Effector memory CD4-positive, alpha-beta T cell (primary cell): ENCODE measurements at places on chromosomes 1 and 21.

GRCh38 chr1:72915581-72915980, 633.2 kb upstream of the NEGR1 start:
- DNase-seq: no peak

DNA sequence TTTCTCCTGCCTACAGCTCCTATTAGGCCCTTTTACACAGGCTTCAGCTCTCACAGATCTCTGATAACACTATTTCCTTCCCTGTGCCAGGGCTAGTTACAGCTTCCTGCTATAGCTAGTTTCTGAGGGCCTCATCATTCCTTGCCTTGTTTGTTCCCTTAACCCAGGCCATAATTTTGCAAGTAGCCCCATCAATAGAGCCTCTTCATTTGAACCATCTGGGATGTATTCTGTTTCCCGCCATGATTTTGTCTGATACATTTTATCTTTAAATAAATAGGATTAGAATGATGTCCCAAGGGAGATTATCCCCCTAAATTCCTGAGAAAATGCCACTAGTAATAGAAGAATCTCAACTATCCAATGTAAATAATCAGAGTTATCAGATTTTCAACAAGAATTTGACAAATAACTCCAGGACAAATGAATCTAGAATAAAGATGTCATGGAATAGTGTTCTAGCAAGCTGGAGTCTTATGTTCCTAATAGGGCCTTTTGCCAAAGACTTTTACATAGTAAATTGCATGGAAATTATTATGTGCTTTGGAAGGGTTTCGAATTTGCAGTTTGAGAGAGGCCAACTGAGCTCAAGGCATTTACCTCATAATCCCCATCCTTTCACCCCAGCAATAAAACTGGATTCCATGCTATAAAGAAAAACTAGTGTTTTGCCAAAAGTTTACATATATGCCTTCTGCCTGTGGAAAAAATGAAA, 16.1 kb downstream of the IFT25 start:
- no peak for DNase-seq

GRCh38 chr1:41698916-41699860, 214.7 kb upstream of the EDN2 start:
- DNase-seq: no peak

DNA sequence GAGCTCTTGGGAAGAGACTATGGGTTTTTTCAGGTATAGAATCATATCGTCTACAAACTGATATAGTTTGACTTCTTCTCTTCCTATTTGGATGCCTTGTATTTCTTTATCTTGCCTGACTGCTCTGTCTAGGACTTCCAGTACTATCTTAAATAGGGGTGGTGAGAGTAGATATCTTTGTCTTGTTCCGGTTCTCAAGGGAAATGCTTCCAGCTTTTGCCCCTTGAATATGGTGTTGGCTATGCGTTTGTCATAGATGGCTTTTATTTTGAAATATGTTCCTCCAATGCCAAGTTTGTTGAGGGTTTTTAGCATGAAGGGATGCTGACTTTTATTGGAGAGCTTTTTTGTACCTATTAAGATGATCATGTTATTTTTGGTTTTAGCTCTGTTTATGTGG, 170.3 kb downstream of the PTGER3 start:
- no peak for DNase-seq

- no peak for DNase-seq
Measured at GRCh38 chr1:7019510-7019909, 234.3 kb downstream of the CAMTA1 start.

DNA sequence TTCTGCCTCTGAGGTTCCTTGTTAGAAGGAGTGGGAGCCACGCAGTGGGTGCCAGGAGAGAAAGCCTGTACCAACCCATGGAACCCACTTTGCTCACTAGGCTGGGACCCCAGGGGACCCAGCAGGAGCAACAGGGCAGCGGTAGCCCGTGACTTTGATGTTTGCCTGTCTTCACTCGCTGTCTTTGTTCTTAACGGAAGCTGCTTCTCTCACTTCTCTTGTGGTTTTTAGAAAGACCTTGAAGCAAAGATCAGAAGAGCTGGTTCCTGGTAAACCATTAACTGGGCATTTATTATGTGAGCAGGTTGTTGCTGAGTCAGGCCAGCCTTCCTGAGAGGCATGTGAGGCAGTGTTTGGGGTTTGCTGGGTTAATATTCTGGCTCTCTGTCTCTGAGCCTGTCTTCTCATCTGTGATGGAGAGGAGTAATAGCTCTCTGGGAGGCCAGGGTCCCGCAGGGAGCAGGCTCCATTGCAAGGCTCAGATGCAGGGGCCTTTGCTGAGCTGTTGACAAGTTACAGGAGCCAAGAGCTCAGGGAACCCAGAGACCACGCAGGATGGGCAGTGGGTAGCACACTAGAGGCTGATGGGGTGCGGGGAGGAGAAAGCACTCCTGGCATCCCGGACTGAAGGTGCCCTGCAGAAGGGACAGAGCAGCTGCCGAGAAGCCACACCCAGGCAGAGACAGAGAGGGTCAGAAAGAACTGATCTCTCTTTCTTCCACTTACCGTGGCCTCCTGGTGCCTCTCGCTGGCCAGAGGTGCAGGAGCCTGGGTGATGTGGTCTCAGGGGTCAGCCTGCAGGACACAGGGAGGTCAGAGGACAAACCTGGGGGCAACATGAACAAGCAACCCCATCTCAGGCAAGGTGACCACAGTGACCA, 367.5 kb upstream of the C1orf174 start:
- DNase-seq: no peak

DNA sequence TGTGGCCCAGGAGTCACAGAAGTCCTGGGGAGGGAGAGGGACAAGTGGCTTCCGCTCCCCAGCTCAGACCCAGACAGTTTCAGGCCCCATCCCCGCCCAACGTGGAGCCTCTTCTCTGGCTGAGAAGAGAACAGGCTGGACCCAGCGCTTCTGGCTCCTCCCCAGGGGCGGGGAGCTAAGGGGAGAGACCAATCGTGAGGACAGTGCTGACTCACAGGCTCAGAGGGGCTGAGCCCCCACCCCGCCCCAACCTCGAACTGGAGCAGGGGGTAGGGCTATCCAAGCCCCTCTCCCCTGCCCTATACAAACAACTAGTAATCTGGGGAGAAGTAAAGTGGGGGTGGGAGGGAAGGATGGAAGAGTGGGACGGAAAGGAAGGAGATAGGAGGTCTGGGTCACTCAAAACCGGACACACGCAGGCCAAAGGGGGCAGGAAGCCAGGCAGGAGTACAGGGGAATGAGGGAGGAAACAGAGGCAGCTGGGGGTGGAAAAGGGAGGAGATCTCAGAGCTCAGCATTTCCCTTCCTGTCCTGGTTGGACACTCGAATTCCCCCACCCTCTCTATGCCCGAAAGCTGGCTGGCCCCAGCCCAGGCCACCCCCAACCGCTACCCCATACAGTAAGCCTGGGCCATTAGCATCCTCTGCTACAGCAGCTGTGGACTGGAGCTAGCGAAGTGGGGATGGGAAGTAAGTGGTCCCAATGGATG, at the start of gene SHC1:
SHC1 (minus strand) TSS at position 117 of the 710 bp plus-strand sequence. CDS start 221 bp downstream, outside the sequence.
- no peak for DNase-seq

DNA sequence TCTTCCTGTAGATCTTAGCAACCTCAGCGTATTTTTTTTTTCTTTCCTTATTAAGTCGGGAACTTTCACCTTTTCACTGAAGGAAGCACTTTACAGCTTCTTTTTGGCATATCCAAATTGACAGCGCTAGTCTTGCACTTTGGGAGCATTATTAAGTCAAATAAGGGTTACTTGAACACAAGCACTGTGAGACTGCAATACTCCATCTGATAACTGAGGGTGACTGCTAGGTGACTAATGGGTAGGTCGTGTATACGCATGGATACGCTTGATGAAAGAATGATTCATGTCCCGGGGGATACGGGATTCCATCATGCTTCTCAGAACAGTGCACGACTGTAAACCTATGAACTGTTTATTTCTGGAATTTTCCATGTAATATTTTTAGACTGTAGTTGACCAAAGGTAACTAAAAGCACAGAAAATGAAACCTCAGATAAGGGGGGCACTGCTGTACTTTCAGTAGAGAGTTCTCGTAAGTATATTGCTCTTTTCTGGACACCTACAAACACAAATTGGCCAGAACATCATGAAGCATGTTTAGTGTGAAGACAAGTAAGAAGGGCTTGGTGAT, 364.7 kb downstream of the SMYD3 start:
- DNase-seq: no peak

GRCh38 chr21:22575165-22575584, 1577.0 kb downstream of the NCAM2 start:
- DNase-seq: no peak
